ENCODE measurements at places on chromosomes 12 and 14.

DNA sequence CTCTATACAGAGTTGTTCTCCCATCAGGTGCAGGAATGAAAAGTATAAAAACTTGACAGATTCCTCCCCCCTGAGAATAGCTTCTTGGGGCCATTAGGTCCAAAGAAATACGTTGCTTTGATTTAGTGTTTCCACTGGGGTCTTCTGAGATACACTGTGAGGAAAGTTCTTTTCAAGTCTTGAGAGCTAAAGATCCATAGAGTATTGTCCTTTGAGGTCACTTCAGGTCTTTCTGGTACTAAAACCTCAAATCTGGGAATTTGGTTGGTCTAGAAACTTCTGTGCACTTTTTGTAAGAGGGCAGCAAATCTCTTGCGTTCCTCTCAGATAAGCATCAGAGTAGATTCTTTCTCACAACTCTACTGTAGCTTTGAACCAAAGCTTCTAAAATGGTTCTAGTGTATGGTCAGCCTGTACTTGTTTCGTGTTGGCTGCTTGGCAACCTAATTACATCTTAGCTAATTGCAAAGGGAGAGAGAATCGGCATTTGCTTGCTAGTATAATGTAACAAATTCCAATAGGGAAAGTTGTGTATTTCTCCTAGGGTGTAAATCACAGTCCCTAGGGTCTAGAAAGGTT lies 10.0 kb downstream of the SRSF5 start:
- no peak for DNase-seq

DNA sequence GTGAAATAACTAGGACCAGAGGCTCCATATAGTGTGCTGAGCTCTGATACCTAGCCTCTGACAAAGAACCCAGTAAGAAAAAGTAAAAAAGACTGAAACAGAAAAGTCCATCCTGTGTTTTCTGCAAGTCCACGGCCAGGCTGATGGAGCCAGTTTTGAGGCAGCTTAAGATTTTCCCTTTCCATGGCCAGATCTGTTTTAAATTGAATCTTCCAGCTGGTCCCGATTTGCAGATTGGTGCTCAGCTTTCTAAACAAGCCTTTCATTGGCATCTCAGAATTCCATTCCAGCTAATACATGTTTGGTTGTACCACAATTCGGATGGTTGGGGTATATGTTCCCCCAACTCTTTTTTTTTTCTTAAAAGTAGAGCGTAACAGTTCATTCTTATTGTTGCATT lies 152.0 kb downstream of the DACT1 start:
- DNase-seq: no peak

DNA sequence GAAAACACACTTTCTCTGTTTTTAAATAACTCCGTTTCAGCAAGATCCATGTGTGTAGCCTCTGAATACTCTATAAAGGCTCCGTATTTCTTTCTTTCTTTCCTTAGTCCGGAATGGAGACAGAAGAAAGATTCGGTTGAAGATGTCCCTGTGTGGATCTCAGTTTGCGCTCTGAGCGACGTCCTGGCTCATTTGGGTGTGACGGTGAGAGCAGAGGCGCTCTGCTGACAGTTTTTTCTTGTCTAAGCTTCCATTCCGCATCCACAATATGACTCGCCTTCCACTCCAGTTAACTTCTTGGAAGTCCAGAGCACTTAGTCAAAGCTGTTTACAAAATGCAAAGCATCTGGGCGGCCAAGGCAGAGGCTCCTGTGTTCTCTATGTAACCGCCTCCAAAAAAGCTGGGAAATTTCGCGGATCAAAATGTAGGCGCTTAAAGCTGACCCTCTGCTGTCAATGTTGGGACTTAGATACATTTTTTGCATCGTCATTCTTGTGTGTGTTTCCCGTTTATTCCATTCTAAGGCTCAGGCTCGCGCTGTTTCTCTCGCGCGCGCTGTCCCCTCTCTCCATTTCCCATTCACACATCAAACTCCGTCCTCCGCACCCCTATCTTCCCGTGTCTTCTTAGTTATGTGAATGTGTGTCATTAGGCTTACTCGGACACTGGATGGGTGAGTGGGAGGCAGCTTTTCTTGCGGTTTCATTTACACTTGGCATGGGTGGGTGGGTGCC lies 880 bp upstream of the FLRT2 start:
- no peak for DNase-seq

GRCh38 chr12:102513272-102513671 lies 32.9 kb upstream of the IGF1 start:
- no peak for DNase-seq

DNA sequence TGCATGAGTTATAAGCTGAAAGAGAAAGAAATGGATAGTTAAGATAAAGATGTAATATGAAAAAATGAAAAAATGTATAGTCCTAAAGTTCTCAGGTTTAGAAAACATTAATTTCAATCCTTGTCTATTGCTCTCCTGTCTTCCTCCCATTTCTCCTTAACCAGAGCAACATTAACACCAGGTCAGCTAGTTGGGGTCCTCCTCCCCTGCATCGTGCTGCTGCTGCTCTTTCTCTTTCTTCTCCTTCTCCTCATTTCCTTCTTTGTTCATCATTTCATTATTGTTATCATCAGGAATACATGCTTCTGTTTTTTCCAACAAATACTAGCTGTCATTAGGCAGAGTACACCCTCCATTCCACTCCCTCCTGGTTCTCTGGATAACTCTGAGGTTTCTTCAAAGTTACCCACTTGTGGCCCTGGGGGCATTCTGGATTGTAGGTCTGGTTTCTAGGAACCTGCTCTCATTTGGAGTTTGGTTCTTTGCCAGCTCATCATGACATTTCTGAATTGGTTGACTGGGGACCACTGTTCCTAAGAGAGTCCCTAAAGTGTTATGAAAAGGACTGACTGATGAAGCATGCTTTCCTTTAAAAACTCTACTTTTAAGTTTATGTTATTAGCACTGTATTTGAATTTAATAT lies 17.0 kb downstream of the ACSS3 start:
- no peak for DNase-seq

DNA sequence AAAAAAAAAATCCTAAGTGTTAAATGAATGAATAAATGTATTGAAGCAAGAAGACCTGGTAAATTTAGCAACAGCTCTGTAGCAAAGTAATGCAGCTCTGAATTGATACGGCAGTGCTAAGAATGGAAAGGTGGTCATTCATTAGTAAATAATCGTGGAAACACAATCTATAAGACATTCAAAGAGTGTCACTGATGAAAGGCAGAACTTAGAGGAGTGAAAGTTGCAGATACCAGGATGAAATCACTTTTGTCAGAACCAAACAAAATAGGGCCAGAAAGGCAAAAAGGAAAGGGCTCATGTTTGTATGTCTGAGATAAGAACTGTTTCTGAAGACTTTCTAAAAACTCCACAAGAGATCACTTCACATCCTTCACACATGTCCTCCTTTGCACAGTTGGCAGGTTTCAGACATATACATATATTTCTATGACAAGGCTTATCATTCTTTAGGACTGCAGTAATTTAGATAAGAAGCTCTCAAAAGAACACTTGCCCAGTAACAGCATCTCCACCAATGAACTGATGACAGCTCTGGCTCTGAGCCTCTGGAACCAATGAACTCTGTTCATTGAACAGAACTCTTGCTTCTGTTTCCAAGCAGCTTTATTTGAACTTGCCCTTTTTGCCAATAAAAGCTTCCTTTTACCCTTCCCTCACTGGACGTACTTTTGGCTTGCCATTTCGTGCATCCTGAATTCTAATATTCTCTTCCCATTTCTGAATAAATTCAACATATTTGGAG lies 4.2 kb upstream of the LRR1 start:
- no peak for DNase-seq

DNA sequence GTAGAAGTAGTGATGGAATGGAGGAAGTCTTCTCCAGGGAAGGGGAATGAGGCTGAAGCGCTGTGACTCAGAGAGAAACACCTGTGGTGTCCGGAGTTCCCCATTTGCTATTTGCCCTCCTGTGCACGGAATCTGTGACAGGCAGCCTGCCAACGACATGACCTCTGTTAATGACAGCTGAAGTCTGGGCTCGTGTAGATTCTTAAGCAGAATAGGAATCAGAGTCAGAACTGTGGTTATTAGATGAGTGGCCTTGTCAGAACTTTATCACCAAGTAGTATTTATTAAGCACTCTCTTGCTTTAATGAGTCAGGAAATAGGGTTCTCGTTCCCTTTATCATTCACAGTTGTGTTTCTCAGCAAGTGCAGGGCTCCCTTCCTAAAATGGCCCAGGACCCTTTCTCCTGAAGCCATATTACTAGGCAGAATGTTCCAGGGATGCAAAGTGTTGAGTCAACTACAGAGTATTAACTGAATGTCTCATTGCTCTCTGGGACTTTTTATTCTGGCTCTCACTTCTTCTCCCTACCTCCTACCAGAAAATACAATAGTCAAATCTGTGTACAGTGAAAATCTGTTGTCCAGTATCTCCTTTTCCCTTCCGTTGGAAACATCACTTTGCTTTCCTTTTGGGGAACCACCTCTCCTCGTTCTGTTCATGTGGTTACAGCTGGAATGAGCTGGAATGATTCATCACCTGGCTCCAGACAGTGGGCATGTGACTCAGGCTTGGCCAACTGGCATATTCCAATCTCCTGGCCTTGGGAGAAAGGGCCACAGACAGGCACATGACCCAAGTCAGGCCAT lies 77.8 kb upstream of the MAX start:
- DNase-seq: peak; percentile 82

DNA sequence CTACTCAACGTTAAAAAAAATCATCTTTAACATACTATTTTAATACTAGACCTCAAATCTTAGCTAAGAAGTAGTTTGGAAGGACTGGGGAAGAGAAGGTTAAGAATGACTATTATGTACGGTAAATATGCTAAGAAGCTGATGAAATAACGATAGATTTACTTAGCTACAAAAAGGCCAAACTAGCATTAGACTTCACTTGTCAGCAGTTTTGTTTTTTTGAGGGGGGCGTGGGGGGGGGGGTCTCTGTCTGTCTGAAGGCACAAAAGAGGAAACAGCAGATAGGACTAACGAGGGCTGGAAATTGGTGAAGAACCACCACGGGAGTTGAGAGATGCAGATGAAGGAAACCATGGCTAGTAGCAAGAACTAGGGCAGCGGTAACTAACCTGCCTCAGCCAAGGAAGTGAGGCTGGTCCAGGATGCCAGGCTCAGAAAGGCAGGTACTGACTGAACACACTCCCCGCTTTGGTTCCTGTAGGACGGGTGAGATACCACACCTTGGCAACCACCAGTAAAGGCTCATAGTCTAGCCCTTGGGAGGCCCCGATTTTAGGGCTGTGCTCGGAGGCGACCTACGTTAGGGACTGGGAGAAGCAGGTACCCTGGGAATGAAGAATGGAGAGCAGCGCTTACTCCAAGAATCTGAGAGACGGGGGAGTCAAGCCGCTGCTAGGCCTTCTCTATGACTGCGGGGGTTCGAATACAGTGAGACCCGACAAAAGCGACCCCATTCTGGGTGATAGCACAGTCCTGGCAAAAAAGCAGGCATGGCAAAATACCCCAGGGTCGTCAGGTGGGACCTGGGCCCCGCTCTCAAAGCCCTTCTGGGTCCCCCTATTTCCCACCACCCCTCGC lies 675 bp downstream of the NEDD8 start:
- DNase-seq: no peak

DNA sequence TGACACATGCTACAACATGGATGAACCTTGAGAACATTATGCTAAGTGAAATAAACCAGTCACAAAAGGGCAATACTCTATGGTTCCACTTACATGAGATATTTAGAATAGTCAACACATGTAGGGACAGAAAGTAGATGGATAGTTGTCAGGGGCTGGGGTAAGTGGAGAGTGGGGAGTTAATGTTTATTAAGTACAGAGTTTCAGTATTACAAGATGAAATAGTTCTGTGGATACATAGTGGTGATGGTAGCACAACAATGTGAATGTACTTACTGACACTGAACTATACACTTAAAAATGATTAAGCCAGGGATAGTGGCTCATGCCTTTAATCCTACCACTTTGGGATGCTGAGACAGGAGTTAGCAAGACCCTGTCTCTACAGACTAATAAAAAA lies 8.7 kb downstream of the NUP107 start:
- DNase-seq: no peak

- DNase-seq: no peak
Observed at GRCh38 chr14:85042301-85042700, 487.6 kb upstream of the FLRT2 start.

DNA sequence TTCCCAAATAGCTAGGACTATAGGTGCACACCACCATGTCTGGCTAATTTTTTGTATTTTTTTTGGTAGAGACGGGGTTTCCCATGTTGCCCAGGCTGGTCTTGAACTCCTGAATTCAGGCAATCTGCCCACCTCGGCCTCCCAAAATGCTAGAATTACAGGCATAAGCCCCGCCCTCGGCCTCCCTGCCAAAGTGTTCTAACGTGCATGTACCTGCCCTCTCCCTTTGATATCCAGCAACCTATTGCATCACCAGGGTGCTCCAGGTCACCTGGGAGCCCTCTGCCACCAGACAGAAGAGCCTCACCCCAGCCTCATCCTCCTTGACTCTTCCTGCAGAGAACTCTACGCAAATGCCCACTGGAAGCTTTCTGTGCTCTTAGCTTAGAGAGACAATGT lies 2.2 kb upstream of the EML1 start:
- DNase-seq: no peak

DNA sequence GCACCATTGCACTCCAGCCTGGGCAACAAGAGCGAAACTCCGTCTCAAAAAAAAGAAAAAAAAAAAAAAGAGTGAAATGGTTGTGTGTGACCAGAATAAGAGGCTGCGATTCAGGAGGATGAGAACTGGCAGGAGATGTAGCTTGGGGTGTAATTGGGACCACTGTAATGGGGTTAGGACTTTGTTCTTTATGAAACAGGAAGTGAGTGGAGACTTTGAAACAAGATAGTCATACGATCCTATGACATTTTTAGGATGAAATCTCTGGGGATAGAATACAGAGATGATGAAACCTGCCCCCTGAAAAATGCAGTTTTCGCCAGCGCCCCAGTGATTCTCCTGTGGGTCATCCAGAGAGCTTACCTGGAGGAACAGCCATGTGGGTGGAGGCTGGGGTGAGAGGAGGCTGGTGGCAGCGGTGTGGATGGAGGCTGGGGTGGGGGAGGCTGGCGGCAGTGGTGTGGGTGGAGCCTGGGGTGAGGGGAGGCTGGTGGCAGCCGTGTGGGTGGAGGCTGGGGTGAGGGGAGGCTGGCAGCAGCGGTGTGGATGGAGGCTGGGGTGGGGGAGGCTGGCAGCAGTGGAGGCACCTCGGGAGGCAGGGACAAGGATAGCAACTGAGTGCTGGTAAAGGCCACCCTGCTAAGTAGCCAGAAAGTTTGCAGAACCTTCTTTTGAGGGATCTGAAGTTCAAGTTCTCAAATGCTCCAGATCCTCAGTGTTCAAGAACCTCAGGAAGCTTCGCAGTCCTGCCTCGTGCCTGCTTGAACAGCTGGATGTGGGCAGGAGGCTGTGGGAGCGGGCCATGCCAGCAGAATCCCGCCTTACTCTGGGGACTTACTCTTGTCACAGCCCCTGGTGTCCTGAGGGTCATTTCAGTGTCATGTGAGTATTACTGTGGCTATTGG lies 20.2 kb downstream of the FBXL14 start:
- DNase-seq: no peak
